ENCODE measurements at places on chromosomes 12 and 14.

GRCh38 chr14:22844221-22845102 lies 8.1 kb downstream of the MMP14 start:
- no peak for DNase-seq

- DNase-seq: no peak
These were observed 4.1 kb downstream of the RTRAF start for GRCh38 chr14:51993285-51993920.

GRCh38 chr12:68159681-68160304 lies at the start of gene IFNG:
TSS of gene IFNG (minus strand) at chr12:68159740. CDS start at chr12:68159615, 125 bp downstream.
- DNase-seq: no peak

- no peak for DNase-seq
These were observed 91.2 kb downstream of the SLC25A21 start for GRCh38 chr14:37081218-37081617.

DNA sequence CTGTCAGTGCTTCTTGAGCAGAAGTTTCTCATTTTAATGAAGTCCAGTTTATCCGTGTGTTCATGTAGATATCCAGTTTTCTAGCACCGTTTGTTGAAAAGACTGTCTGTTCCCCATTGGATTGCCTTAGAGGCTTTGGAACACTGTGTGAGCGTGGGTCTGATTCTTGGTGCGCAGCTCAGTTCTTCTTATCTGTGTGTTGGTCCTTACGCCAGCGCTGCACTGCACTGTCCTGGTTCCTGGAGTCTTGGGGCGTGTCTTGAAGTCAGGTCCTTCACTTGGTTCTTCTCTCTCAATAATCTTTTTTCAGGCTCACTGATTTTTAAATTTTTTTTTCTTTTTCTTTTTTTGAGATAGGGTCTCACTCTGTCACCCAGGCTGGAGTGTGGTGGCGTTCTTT lies 25.5 kb downstream of the EP400 start:
- no peak for DNase-seq

DNA sequence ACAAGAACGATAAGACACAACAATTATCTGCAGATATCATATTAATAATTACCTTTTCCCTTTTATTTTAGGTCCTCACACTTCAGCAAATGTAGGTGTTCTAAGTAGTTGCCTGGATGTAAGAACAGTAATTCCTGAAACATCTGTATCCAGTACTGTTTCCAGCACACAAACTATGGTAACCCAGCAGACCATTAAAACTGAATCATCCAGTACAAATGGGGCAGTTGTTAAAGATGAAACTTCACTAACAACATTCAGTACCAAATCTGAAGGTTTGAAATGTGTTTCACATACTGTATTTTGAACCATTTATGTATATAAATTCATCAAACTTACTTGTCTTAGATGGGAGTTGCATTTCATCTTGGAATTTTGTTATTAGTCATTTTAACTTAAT lies 31.0 kb downstream of the HCFC2 start:
- no peak for DNase-seq

DNA sequence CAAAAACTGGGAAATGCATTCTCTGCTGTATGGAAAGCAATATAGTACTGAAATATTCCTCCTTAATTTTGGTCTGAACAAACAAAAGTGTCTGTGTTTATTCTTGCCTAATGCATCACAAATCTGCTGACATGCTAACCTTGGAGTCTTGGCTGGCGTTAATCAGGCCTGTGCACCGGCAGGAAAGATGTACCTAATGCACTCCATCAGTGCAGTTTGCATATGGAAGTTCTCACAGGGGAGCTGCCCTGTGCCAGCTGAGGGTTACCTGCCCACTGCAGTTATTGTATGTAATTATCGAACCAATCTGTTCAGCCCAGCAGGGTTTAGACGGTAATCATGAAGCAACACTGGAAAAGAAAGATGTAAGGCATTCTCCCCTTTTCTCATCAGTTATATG lies 76.9 kb downstream of the VRK1 start:
- no peak for DNase-seq

DNA sequence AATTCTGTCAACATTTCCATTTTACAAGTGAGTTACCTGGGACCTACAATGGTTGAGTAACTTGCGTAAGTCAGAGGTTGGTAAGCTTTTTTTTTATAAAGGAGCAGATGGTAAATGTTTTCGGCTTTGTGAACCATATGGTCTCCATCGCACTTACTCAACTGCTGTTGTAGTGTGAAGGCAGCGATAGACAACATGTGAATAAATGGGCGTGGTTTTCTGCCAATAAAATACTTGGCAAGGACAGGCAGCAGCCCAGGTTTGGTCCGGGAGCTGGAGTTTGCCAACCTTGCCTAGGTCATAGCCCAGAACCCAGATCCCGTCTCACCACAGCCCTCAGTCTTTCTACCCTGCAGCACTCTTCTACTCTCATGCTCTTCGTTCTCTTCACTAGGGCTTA lies 6.3 kb downstream of the DDX55 start:
- DNase-seq: no peak
